ENCODE measurements at places on chromosomes 4 and X. TPM values are rescaled to one million over a fixed set of nuclear protein-coding genes. Genes with fewer than 3 reads are reported as not detected.

DNA sequence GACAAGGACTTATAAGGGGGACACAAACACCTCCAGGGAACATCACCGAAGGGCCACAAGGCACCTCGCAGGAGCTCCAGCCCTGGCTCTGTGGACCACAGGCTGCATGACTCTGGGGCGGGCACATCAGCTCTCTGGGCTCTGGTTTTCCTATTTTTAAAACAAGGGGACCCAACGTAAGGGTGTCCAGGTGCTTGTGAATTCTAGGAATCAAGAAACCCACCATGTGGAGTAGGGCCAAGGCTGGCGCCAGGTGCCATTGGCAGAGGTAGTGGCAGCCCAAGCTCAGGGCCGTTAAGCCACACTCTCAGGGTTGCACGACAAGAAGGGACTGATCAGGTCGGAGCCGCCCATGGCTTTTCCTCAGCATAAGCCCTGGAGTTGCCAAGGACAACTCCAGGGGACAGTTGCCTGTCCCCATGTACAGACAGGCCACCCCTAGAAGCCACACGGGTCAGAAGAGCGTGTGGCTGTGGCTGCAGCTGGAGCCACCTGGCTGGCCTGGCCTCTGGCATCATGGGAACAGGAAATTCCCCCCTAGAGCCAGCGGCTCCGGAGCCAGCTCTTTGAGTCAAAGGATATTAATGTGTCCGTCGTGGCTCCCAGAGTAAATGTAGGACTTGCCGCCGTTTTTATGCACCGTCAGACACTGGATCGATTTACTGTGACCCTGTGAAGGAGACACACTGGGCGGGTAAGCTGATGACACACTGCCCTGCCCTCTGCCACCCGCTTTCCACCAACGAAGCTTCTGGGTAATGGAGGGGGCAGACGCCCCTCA is 32.5 kb downstream of the WDR1 start:
- no peak for DNase-seq

- DNase-seq = no peak
Measured at GRCh38 chrX:68438575-68438974, 5.3 kb upstream of the OPHN1 start.

DNA sequence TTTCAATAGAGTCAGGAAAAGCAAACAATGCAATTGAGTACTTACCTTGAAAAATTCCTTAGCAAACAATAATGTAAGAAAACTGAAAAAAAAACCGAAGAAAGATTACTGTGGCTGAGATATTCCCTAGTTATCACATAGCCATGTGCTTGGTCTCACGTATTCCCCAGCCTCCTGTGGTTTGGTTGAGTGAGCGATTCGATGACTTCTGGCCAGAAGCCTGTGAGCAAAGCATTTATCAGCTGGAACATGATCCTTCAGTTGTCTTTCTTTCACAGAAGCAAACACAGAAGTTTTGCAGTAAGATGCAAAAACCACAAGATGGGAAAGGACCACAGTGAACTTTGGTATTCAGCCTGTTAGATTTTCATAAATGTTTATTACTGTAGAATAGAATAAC is 1754.3 kb upstream of the AGA start:
- DNase-seq = peak; percentile 81

DNA sequence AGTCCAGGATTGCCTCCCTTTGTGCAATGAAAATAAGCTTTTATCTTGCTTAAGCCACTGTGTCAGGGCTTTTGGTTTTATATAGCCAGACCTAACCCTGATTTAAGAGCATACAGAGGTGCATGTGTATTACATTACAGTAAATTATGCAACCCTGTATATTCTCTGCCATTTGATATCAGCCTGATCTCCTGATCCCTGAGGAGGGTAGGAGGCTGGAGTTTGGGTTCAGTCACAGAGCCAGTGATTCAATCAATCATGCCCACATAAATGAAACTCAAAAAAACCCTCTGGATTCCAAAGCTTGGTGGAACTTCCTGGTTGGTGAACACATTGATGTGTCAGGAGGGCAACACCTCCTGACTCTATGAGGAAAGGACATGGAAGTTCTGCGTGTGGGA is 7.3 kb upstream of the KLHL8 start:
- no peak for DNase-seq

GRCh38 chr4:68348577-68348976 is 1.3 kb downstream of the YTHDC1 start:
- DNase-seq = no peak

- no peak for DNase-seq
Measured at GRCh38 chr4:128543696-128544095, 256.1 kb upstream of the PGRMC2 start.

GRCh38 chr4:117134386-117134785 is 49.0 kb upstream of the TRAM1L1 start:
- peak; percentile 82 for DNase-seq

- DNase-seq = no peak
Measured at GRCh38 chr4:124449881-124450280, 262.7 kb downstream of the ANKRD50 start.

DNA sequence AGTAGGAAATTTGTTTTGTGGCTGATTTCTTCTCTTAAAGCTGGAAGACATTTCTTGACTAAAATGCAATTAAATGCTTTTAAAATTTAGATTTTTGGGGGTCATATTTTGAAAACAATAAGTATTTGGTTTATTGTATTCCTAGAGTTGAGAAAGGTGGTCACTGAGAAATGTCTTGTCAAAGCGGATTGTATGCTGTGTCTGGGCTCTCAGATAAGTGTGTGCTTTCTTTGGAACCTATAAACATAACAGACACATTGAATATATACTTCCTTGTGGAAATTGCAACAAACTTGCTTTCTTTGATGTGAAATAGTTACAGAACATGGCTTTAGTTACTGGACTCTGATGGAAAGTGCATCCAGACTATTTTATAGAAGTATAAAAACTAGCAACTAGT is 75.4 kb downstream of the AFF1 start:
- no peak for DNase-seq

GRCh38 chr4:478373-478772 is 20.6 kb downstream of the ZNF721 start:
- DNase-seq = peak; percentile 57

DNA sequence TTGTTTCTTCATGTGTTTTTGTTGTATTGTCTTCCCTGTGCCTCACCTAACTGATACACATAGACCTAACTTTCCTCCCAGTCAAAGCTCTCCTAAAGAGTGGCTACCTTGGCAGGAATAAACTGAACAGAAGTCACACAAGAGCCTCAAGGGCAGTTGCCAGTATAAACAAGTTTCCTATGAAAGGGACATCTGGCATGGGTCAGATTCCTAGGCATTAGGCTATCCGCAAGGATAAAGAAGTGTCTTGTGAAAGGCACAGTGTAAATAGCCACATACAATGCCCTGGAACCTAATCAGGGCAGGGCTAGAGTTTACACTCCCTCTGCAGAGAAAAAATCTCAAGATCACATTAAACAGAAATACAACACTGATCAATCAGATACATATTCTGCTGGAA is 220.8 kb downstream of the SPANXN3 start:
- DNase-seq = no peak

- no peak for DNase-seq
Measured at GRCh38 chr4:173866322-173867026, 336.4 kb upstream of the HAND2 start.

GRCh38 chr4:71303850-71304249 is 35.0 kb upstream of the SLC4A4 start:
- DNase-seq = peak; percentile 23

DNA sequence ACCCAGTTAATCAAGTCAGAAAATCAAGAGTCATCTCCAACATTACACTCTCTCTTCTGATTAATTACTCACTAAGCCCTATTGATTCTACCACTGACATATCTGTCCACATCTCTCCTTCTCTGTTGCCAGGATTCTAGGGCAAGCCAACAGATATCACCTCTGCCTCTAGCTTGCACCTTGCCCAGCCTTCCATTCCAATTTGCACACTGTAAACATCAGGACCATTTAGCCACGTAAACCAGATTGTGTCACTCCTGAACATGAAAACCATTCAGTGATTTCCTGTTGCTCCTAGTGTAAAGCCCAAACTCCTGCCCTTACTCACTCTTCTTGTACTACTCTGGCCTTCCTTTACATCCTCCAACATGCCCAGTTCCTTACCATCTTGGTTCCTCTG is 68.0 kb upstream of the PLS3 start:
- DNase-seq = no peak

GRCh38 chrX:17395154-17395553 is 20.2 kb downstream of the NHS start:
- DNase-seq = no peak

GRCh38 chr4:7867191-7867590 is 72.5 kb downstream of the AFAP1 start:
- DNase-seq = no peak

DNA sequence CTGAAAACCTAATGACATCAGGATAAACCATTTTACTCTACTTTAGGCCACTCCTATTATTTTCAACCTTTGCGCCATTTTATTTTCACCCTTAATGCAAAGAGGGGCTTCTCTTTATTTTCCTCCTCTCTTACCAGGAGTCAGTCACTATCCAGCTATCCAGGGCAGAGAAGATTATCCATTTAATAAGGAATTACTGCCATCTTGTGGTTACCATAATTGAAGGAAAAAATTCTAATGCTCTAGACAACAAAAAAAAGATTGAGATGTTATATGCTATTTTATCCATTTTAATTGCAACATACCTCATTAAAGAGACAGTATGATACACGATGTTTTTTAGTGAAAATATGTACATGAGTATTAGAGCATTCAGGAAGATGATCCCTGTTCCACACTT is 514.5 kb upstream of the FAM241A start:
- DNase-seq = peak; percentile 30

DNA sequence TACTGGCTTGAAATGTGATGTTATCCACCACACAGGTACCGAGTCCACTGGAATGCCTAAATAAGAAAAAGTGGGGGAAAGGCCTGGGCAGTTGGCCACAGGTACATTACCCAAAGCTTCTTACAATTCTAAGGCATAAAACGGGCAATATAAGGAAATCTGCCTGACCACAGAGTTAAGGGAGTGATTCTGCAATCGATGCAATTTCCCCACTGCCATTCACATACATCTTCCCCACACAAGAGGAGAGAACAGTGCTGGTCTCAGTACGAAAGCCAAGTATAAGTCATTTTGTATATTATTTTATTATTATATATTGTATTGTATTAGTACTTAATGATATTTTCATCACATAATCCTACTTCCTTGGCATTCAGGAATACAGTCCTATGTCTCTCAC is 30.6 kb downstream of the RFC1 start:
- no peak for DNase-seq

DNA sequence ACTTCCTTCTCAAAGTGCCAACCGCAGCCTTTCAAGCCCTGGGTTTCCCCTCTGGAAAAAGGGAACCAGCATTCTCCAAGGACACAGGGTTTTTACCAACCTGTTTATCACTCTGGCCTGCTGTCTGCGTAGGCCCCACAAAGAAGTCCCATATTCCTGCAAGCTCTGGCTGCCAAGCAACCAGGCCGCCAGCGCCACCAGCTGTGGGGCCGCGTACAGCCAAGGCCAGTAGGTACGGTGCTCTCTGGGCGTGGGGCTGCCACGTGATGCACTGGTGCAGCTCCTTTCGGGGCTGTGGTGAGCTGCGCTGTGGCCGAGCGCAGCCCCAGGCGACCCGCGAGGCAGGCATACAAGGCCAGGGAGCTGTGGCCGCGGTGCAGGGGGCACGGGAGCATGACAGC is 22.1 kb downstream of the LUZP4 start:
- DNase-seq = peak; percentile 23

GRCh38 chr4:121228848-121229247 is 64.7 kb upstream of the TNIP3 start:
- DNase-seq = peak; percentile 39

GRCh38 chr4:15996773-15997172 is 33.8 kb upstream of the FGFBP2 start:
- no peak for DNase-seq

The WDR17 gene
- polyA plus RNA-seq = 1.0 TPM

The MTNR1A gene
- polyA plus RNA-seq = 0.14 TPM

The NAP1L2 gene
- polyA plus RNA-seq = 0.87 TPM

The PROM1 gene
- polyA plus RNA-seq = 0.10 TPM

The TMPRSS11D gene
- not detected for polyA plus RNA-seq

The DCAF8L2 gene
- polyA plus RNA-seq = not detected
